ENCODE measurements at places on chromosomes 4 and X. TPM values are rescaled to one million over a fixed set of nuclear protein-coding genes. Genes with fewer than 3 reads are reported as not detected.

VEGFD gene
- total RNA-seq, result 0.17 TPM

LEF1 gene
- total RNA-seq, result 0.11 TPM

ARHGAP36 gene
- total RNA-seq, result not detected

UGT2B15 gene
- total RNA-seq, result 0.03 TPM

IBSP gene
- not detected for total RNA-seq

MAGEC1 gene
- total RNA-seq, result 0.05 TPM

GATA1 gene
- total RNA-seq, result not detected

PWWP3B gene
- total RNA-seq, result 0.01 TPM

TRIM75 gene
- not detected for total RNA-seq

DOCK11 gene
- total RNA-seq, result 7.0 TPM

KLB gene
- 0.14 TPM for total RNA-seq

CENPVL2 gene
- total RNA-seq, result not detected

FANCB gene
- total RNA-seq, result 2.7 TPM

CT45A9 gene
- not detected for total RNA-seq

CACNA1F gene
- total RNA-seq, result not detected

KIT gene
- not detected for total RNA-seq

IRS4 gene
- not detected for total RNA-seq

RIPPLY1 gene
- 0.11 TPM for total RNA-seq

SHROOM3 gene
- total RNA-seq, result 15.8 TPM

RAB40AL gene
- 0.11 TPM for total RNA-seq

L1CAM gene
- total RNA-seq, result 20.2 TPM

ANKRD50 gene
- 4.9 TPM for total RNA-seq

RTL9 gene
- total RNA-seq, result 0.16 TPM

USP51 gene
- total RNA-seq, result 0.37 TPM

YY2 gene
- total RNA-seq, result 2.7 TPM

RAB9B gene
- 0.05 TPM for total RNA-seq

USP26 gene
- not detected for total RNA-seq

PSAPL1 gene
- total RNA-seq, result 0.32 TPM

USP17L21 gene
- total RNA-seq, result not detected

ADH6 gene
- 0.13 TPM for total RNA-seq

PLCXD1 gene
- total RNA-seq, result 24.7 TPM

TDO2 gene
- 0.55 TPM for total RNA-seq

SLC6A8 gene
- 13.2 TPM for total RNA-seq

ARX gene
- total RNA-seq, result 0.25 TPM

ARHGAP4 gene
- 2.2 TPM for total RNA-seq

PLAC8 gene
- total RNA-seq, result 1.2 TPM

Data from A549 treated with AZD2906 at 1 μM for 4 hours (cell line).